ENCODE measurements at places on chromosomes 5 and 9.

GRCh38 chr9:105930011-105930627 lies 235.8 kb downstream of the TMEM38B start:
- DNase-seq = no peak

GRCh38 chr5:72179028-72179815 lies 71.9 kb downstream of the MAP1B start:
- peak; percentile 75 for DNase-seq

GRCh38 chr5:157217289-157218024 lies 36.8 kb downstream of the ITK start:
- no peak for DNase-seq

DNA sequence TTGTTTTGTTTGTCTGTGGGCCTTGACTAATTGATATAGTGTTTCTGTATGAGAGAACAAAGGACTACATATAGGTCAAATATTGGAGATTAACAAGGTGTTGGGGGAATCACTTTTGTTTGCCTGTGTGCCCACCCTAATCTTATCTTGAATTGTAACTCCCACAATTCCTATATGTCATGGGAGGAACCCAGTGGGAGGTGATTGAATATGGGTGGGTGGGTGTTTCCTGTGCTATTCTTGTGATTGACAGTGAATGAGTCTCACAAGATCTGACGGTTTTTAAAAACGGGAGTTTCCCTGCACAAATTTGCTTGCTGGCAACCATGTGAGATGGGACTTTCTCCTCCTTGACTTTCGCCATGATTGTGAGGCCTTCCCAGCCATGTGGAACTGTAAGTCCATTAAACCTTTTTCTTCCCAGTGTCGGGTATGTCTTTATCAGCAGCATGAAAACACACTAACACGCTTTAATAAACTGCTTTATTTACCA lies 64.9 kb upstream of the HSPB3 start:
- DNase-seq = no peak

GRCh38 chr9:109588415-109588814 lies 90.3 kb upstream of the PTPN3 start:
- DNase-seq = no peak

- no peak for DNase-seq
These were observed 536 bp downstream of the FEM1C start for GRCh38 chr5:115544043-115544435.

DNA sequence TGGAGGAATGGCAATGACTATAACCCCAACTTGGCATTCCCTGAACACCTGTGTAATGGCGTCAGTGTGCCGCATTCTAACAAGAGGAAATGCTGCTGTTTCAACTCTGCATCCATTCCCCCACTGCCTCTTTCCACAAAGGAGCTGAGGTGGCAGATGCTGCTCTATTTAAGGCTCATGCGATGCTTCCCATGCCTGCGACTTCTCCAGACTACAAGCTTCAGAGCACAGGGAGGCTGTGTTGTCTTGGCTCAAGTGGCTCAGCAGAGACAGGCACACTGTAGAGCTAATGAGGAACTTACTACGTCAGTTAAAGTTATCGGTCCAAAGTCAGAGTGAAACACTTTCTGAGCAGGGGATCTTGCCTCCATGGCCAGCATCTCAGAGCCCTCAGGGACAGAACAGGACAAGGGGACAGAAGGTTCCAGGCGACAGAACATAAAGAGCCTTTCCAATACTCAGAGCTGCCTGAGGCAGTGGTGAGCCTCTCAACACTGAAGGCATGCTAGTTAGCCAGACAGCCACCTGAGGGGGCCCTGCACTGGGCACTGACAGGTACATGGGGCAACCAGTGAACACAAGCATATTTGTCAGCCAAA lies 21.8 kb downstream of the TNIP1 start:
- DNase-seq = no peak

- DNase-seq = no peak
These were observed 11.6 kb upstream of the RETREG1 start for GRCh38 chr5:16628376-16628775.

DNA sequence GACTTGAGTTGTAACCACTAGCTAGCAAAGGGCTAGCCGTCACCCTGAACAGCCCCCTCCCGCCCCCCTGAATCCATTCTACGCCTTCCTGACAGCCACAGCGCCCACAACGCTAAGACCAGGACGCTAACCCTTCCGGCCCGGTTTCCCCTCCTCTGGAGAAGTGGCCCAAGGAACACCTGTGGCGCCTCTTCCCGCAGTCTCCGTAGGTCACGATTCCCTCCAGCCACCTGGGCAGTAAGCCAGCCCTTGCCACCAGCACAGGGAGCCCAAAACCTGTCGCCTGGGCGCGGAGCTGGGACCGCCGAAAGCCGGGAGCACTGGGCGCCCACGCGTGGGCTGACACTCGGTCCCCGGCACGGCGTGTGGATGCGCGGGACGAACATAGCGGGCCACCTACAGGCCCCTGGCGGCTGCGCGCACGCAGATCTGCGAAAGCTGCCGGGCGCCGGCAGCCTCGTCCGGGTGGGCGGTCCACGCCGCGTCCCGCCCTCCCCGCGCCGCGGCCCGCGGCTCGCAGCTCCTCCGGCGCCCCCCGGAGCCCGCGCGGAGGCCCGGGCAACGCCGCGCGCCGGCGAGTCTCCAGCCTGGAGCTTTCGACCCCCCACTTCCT lies 596 bp downstream of the IRF1 start:
- DNase-seq = no peak

GRCh38 chr9:23941051-23941450 lies 115.0 kb upstream of the ELAVL2 start:
- no peak for DNase-seq

- no peak for DNase-seq
These were observed 7.8 kb downstream of the BICD2 start for GRCh38 chr9:92756792-92757191.

GRCh38 chr5:137856201-137856600 lies 11.5 kb upstream of the MYOT start:
- no peak for DNase-seq

- DNase-seq = no peak
These were observed 134.5 kb downstream of the SIL1 start for GRCh38 chr5:139063664-139064054.

DNA sequence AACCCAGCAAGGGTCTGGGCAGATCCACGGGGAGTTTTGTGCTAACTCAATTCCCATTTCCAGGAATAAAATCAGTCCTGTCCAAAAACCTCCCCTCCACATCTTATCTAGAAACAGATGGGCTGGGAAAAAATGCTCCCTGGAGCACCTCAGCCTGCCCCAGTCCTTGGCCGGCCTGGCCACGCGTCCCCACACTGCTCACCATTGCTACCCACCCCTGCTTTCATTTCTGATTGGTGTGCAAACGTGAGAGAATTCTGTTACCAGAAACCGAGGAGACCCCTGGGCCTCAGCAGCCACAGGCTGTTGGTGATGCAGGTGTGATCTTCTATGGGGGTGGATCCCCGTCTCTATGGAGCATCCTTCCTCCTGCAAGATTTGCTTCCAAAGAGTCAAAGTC lies 38.0 kb upstream of the OLFM1 start:
- no peak for DNase-seq

DNA sequence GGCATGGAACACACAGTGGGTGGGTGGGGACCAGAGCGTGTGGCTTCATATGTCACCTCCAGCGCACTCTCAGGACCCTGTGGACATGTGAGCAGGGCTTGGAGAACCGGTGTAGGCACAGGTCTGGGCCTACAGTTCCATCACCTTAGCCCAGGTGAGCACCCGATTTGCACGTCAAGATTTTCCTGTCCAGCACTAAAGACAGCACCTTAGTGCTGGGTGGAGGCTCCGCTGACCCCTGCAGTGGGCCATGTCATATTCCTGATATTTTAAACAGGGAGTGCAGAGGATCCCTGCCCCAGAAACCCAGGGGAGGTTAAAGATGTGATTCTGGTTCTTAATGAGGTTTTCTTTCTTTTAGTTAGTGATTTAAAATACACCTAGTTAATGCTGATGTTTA lies 356.0 kb upstream of the IRX4 start:
- DNase-seq = no peak

- DNase-seq = no peak
These were observed 19.5 kb downstream of the TRIM32 start for GRCh38 chr9:116706310-116707290.

GRCh38 chr5:132459983-132460838 lies 30.4 kb downstream of the IRF1 start:
- no peak for DNase-seq

DNA sequence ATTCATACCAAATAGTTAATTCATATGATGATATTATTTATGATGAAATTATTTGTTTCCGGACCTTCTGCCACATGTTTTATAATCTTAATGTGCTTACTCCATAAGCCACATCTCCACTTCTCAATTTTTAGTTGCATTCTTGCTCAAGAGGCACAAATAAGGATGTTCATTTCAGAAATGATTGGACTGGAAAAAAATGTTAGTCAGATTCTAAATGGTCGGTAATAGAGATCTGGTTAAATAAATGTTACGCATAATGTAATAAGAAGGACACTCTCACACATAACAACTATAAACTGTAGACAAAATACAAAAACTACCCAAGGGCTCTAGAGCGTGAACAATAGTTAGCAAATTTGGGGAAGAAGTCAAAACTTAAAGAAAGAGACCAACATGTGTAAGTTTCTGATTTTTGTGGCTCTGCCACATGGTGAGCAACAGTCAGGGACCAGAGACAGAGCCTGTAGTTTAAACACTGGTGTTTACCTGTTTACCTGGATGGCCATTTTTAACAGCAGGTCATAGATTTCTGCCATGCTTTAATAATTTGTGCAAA lies 554.3 kb upstream of the CLINT1 start:
- no peak for DNase-seq

GRCh38 chr5:68545636-68546295 lies 330.2 kb downstream of the PIK3R1 start:
- DNase-seq = no peak

DNA sequence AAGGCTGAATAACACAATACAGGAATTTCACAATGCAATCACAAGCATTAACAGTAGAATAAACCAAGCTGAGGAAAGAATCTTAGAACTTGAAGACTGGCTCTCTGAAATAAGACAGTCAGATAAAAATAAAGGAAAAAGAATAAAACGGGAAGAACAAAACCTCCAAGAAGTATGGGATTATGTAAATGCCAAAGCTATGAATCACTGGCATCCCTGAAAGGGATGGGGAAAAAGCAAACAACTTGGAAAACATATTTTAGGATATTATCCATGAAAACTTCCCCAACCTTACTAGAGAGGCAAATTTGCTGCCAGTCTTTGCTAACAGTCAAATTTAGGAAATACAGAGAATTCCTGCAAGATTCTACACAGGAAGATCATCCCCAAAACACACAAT lies 157.9 kb downstream of the ALDH1A1 start:
- no peak for DNase-seq

All from fibroblast of the conjunctiva (primary cell).